ENCODE measurements at places on chromosomes 13 and 19.

DNA sequence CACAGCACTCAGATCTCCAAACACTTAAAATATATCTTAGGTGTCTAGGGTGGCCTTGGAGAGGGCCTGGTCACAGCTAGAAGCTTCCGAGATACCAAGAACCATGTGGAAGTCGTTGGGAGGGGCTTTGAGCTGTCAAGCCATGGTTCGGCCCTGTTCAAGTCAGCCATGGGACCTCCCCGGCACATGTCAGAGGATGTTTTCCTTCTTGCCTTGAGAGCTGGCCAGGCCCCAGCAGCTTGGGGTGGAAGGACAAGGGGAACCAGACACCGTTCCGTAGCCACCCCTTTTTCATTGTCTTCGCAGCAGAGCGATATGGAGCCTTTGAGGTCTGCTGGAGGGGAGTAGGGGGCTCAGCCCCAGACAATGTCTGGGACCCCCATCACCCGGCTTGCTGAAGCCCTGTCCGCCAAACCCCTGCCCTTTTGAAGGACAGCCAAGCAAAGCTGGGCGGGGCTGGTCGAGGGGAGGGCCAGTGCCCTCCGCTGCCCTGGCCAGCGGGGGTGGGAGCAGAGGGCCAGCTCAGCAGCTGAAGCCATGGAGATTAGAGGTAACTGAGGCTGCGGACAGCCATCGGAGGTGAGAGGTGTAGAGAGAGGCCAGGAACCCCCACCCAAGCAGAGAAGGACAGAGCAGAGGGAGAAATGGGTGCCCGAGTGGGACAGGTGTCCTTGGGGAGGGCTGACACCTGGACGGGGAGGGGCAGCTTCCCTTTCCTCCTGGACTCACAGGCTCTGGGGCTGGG lies 435 bp downstream of the KLK11 start:
- DNase-seq = no peak

- no peak for DNase-seq
Observed at GRCh38 chr13:113887700-113888201, 23.9 kb upstream of the GAS6 start.

DNA sequence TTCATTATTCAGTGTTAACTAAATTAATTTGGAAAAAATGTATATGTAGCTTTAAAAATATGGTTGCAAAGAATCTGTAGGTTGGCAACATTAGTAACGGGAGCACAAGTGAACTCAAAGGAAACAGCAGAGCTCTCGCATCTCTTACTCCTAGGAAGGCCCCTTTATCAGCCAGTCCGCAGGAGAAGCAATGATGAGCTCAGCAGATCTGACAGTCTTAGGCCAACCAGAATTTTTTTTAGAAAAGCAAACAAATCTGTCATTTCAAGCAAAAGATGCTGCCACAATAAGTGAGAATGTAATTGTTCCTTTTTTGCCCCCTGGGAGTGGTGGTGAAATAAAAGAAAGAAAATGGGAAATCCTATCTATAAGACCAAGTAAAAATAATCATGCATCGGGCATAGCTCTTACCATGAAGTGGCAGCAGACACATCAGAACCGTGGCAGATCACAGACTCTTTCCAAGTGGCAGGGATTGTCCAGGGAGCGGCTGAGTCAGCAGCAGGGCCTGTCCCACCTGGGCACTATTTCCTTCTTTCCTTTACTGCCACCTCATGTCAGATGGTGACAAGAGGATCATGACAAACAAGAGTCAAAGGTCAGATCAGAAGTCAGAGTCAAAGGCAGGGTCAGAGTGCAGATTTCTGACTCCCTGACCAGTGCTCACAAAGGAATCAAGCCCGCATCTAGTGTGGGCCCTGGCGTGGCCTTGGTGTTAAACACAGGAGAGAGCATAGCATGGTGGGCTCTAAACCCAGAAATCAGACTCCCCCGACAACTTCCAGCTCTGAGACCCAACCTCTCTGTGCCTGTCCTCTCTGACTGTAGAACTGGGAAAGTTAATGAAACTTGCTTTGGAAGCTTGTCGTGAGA lies 84.0 kb upstream of the MTIF3 start:
- peak; percentile 46 for DNase-seq

GRCh38 chr19:1470305-1471009 lies 8.6 kb downstream of the C19orf25 start:
- peak; percentile 58 for DNase-seq
